ENCODE measurements at places on chromosomes 16 and 17.

GRCh38 chr17:74466111-74466827 lies at the start of gene CD300A:
TSS of gene CD300A (plus strand) at chr17:74466634. CDS start at chr17:74466704, 70 bp downstream.
- no peak for DNase-seq

DNA sequence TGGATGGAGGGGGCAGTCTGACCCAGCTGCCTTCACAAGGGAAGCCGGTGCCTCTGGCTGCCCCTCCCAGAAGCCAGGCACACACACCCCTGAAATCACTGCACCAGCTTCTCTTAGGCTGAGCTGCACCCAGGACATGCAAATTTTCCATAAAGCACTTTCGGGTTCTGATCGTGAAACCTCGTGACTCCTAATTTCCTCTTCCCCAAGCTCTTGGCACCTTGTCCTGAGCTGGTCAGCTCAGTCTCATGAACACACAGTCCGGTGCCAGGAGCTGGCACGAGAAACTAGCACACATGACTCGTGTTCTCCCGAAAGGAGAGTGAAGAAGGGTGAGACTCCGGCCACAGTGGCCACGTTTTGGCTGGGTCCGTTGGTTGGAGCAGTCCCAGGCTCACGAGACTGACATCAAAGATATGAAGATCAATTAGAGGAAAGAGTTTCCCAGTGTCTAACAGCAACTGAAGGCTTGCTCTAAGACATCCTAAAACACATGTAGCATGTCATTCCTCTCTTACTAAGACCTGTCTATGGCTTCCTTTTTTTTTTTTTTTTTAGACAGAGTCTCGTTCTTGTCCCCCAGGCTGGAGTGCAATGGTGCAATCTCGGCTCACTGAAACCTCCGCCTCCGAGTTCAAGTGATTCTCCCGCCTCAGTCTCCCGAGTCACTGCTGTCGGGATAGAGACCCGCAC lies 9.2 kb upstream of the ABR start:
- DNase-seq, result no peak

GRCh38 chr17:80002070-80002641 lies 33.5 kb downstream of the TBC1D16 start:
- DNase-seq, result no peak

GRCh38 chr16:87598431-87598830 lies 3.9 kb upstream of the JPH3 start:
- DNase-seq, result no peak

DNA sequence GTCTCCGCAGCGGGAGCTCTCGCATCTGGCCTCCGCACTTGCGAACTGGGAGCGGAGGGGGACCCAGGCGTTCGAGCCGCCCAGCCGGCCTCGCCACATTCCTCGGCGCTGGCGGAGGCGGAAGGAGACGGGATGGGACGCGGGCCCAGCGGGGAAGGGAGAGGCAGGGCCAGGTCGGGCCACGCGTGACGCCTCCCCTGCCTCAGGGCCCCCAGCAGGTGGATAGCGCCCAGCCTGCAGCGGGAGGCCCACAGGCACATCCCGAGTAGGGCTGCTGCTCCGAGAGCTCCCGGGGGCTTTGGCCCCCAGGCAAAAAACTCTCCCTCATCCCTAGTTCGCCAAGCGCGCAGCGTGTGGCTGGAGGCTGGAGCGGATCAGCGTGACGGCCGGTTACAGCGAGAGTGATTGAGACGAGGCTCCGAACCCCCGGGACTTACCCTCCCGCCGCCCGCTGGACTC lies 800 bp downstream of the PLEKHH3 start:
- no peak for DNase-seq

DNA sequence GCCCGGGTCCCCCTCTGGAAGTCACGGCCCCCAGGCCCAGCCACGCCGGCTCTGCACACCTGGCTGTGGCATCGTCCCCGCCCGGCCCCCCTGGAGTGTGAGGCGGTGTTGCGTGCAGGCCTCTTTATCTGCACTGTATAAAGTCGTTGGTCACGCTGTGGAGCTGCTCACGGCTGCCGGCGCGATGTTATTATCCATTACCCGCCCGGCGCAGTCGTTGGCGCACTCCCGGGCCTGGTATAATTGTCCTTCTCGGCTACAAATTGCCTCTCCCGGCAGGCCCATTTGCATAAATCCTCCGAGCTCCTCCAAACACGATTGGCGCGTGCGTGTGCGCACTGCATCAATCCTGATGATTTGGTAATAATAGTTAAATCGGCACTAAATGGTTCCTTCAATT lies 57.8 kb downstream of the BAHCC1 start:
- no peak for DNase-seq

DNA sequence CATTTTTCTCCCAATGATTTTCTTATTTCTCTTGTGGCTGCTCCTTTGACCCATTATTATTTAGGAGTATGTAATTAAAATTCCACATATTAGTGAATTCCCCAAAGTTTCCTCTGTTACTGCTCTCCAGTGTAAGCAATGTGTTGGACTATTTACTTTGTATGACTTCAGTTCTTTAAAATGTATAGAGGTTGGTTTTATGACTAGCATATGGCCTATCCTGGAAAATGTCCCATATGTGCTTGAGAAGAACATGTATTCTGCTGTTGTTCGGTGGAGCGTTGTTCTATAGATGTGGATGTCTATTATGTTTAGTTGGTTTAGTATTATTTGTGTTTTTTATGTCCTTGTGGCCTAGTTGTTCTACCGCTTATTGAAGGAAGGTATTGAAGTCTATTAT lies 6.0 kb upstream of the NT5M start:
- no peak for DNase-seq

DNA sequence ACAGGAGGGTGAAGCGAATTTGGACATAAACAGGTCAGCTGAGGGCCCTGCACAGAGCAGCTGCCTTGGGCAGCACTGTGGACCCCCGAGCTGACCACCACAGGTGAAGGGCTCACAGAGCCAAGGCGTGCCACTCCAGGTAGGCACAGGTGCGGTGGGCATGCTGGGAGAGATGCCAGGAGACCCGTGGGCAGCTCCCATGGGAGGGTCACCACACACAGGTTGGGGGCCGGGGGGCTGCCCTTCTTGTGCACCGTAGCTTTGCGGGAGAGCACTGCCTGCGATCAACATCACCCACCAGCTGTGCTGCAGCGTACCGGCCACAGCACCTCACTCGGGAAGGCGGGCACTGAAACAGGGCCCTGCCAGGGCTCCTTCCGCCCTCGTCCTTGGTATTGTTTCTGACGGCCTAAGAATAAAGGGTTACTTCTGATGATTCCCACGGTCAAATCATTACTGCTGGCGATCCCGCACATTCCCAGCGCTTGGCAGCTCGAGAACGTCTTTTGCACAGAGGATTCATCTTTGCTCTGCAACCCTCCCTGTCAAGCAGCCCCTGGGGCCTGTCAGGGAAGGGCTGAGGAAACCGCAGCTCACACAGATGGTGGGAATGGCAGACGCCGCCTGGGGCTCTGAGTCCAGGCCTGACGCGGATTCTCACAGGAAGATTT lies 181.7 kb downstream of the BANP start:
- DNase-seq, result no peak

DNA sequence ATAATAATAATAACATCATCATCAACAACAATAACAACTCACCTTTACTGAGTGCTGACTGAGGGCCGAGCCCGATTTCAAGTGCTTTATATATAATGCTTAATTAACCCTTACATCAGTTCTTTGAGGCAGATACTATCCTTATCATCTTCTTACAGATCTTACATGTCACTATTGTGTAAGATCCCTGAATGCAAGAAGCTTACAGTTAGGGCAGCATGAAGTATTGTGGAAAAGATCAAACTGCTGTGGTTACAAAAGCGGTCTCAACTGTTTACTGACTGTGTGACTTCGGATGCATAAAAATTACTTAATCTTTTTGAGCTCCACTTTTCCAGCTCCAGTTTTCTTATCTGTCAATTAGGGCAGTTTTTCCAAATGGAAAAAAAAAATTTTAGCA lies 3.3 kb downstream of the VAT1 start:
- DNase-seq, result no peak
